Mammary epithelial cell (primary cell): ENCODE measurements at places on chromosomes 7 and 10.

DNA sequence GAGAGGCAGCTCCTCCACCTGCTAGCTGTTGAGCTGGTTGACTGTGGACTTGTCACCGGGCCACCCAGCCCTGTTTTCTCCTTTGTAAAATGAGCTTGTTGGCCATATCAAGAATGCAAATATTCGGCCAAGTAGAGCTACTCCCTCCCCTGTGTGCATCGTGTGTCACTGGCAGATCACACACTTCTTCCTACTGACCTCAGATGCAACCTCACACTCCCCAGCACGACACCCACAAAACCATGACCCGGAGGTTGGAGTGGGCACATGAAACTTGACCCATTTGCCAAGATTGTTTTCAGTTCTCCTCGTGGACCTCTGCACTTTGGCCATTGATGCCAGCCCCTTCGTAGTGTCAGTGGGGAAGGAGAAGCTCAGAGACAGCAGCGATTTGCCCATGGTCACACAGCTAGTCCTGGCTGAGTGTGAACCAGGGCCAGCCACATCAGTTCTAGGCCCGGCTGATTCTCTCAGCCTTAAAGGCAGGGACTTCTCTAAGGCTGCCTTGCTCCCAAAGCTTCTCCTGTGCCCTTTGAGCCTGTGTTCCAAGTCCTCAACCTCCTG is 101.1 kb downstream of the CDH23 start:
- DNase-seq = no peak

DNA sequence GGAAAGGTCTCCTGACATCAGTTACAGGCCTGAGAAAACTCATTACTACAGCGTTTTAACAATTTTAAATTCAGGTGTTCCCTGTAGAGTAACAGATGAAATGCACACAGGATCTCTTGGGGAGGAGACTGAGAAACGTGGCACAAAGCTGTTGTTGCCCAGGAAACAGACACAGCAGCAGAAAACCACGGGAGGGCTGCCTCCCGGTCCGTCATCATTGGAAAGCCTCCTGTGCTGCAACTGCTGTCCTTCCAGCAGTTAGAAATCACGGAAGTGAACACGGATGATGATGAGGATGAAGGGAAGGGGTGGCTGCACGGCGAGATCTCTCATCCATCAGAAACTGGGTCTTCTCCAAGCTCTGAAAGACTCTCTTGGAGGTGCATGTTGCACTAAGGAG is 94.6 kb upstream of the RNF32 start:
- DNase-seq = no peak

GRCh38 chr7:85573346-85573745 is 386.5 kb upstream of the SEMA3D start:
- peak; percentile 70 for DNase-seq

DNA sequence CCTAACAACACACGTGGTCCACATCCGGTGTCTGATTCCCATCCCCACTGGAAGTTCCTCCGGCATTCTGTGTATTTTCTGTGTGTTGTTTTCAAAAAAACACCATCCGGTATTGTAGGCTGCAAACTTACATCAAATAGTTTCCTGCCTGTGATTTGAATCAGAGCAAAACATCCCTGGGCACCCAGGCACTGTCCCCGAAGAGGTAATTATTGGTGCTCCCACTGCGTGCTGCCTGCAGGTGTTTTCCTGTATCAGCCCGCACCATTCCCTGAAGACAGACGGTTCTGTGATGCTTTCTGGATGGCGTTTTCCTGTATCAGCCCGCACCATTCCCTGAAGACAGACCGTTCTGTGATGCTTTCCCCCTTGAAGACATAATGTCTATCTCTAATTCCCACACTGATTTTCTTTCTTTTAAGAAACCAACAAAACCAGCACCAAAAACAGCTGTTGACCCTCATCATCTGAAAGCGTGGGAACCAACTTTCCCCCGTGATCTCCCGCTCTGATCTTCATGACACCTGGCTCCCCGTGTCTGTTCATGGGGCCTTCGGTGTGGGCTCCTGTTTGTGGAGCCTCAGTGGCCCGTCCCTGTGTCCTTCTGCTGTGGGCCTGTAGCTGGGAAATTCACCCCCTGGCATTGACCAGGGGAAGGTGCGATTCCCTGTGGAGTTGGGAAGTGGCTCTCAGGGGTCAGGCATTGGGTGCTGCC is 205.3 kb downstream of the ADARB2 start:
- no peak for DNase-seq

DNA sequence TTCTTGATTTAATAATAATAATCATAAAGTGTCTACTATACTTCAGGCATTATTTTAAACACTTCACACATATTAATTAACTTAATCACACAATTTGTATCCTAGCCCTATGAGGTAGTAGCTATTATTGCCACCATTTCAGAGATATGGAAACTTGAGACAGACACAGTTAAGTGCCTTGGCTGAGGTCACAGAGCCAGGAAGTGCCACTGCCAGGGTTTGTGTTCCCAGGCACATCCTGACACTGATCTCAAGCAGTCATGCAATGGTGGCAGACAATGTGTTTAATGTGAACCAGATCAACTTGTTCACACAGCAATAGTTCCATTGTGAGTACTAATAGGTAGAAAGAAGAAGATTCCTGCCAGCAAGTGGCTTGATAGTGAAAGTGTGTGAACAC is 666.0 kb downstream of the SUGCT start:
- no peak for DNase-seq

DNA sequence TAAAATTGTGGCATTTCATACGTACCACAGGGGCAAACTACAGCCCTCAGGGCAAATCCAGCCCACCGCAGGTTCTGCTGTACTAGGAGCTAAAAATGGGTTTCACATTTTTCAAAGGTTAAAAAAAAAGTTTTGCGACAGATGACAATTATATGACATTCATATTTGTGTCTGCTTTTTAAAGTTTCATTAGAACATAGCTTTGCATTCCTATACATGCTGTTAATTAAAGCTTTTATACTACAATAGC is 758 bp upstream of the PNPLA8 start:
- DNase-seq = no peak

- no peak for DNase-seq
Measured at GRCh38 chr10:102665904-102666509, 21.7 kb downstream of the TRIM8 start.

DNA sequence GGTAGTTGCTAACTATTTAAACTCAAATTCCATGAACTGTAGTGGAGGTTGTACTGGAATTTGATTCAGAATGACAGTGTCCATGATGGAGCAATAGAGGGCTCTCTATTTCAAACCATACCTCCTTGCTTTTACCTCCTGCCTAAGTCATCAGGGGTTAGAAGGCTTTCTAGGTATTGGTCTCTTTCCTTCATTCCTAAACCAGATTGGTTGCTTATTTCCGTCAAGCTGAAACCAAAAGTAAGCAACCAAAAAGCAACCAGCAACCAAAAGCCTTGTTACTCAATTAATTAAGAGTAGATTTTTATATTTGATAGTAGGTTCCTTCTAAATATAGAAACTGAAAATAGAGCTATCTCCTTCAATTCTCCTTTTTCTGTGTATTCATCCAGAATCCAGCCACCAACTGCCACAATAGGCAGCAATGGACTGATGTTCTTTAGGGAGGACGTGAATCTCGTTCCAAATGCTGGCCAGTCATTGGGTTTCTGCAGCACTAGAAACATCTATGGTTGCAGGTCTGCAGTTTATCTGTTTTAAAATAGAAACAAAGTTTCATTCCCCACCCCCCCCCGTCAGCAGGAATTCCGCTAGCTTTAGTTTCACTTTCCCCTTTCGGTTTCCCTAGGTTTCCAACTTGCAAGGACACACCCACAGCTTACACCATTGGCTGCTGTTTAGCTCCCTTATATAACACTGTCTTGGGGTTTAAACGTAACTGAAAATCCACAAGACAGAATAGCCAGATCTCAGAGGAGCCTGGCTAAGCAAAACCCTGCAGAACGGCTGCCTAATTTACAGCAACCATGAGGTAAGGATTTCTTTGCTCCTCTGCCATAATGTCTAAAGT is at the start of gene IFIT1:
Gene IFIT1 (plus strand): TSS at position 717 of the 850 bp plus-strand sequence. CDS start 90 bp downstream, at position 807.
- peak; percentile 78 for DNase-seq

- no peak for DNase-seq
Measured at GRCh38 chr7:118368958-118369357, 144.5 kb downstream of the ANKRD7 start.

- peak; percentile 81 for DNase-seq
Measured at GRCh38 chr7:96709381-96710228, at the start of gene SEM1. TSS of gene SEM1 (minus strand) at chr7:96709846. CDS start at chr7:96709763, 83 bp downstream.

- no peak for DNase-seq
Measured at GRCh38 chr10:4396401-4397283, 429.4 kb upstream of the AKR1E2 start.

GRCh38 chr7:50803359-50804337 is 21.0 kb upstream of the GRB10 start:
- DNase-seq = peak; percentile 70

GRCh38 chr10:24849501-24850299 is 102.7 kb downstream of the PRTFDC1 start:
- DNase-seq = peak; percentile 73

- DNase-seq = no peak
Measured at GRCh38 chr10:120599200-120599724, 142.2 kb downstream of the PLPP4 start.

DNA sequence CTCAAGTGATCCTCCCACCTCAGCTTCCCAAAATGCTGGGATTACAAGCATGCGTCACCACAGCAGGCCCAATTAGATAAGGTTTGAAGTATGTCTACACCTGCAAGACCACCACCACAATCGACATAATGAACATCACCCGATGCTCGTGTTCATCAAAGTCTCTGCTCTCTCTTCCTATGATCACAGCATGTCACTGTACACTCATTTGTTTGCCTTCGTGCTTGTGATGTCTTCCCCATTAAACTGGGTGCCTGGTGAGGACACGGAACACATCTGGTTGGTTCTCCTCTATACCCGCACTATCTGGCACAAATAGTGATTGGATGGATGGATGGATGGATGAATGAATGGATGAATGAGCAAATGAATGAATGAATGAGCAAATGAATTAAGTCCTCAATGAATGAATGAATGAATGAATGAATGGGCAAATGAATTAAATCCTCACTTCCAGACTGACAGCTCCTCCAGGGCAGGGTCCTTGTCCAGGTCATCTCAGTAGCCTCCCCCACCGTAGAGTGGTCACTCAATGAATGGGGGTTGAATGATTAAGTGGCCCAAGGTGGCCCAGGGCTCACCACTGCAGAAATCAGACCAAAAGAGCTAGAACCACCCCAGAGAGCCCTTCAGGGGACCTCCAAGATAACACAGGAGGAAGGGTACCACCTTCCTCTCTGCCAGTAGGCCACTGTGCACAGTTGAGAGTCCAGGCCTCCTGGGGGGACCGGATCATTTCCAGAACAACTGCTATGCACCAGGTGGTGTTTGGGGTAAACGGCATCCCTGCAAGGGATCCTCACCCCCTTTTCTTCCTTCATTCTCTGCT is 101.9 kb upstream of the TNRC18 start:
- DNase-seq = peak; percentile 47

DNA sequence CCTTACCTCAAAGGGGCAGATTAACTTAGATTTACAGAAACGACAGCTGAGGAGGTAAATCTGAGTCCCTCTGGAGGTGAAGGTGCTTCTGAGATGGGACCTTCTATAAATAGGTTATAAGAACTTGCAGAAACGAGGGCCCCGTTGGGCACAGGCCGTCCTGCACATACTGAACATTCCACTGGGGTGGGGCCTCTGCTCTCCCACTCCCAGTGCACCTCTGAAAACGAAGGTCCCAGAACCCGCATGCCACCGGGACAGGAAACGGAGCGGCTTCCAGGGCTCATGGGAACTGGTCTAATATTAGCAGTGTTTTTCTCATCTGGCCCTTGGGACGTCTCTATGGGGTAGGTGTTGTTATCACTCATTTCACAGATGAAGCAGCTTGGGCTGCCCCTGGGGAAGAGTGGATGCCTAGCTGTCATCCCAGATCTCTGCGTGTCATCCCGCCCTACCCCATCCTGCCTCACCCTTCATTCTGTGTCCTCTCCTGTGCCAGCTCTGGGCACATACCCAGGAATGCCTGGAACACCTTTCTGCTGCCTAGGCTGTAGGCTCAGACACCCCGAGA is 19.6 kb downstream of the C10orf62 start:
- DNase-seq = no peak

DNA sequence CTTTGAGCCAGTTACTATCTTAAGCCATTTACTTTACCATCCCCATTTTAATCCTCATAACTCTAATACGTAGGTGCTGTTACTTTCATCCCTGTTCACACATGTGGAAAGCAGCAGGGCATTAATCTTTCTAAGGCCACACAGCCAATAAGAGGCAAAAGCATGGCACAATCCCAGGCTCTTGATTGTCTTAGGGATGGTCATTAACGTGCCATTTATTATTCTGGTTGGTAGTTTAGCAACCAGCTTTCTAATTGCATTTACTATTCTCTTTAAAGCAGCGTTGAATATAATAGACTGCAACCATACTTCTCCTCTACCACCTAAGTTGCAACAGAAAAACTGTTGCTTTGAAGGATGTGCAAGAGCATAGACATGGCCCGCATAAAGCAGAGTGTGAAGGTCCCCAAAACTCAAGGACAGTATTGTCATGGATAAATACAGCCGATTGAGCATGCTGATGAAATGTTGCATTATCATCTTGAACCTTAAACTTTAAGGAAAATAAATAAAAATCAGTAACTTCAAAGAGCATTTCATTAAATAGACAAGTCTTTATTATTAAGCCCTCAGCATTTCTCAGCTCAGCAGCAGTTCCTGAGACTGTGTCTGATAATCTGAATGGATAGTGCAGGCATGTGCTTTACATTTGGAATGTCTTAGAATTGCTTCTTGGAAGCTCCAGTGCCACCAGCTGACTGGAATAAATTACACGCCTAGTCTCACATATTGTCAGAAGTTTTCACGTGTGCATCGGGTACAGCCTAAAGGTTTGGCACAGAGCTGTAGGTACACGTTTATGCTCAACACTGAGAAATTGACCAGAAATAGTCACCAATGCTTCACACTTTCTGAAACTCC is 467.1 kb downstream of the SDK1 start:
- DNase-seq = no peak

DNA sequence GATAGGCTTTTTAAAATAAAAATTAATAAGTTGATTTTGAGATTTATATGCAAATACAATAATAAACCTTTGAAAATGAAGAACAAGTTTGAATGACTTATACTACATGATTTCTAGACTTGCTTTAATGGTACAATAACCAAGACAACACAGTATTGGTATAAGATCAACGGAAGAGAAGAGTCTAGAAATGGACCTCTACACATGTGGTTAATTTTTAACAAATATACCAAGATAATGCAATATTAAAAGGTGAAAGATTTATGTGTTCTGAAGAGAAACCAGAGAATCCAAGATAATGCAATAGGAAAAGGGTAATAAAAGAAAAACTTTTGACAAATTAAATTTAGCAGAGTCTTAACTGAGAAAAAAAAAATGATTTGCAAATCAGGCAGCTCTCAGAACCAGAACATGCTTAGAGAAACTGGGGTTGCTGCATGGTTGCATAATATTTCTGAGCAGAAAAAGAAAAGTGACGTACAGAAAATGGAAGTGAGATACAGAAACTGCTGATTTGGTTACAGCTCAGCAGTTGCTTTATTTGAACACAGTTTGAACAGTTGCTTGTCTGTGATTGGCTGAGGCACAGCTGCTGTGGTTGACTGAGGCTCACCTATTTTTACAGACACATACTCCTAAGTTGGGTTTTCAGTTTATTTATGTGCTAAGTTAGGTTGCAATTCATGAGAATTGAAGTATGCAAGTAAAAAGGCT is 365.9 kb downstream of the CRPPA start:
- DNase-seq = no peak
